ENCODE measurements at places on chromosomes 12 and 14. TPM values are rescaled to one million over a fixed set of nuclear protein-coding genes. Genes with fewer than 3 reads are reported as not detected.
A peak's percentile ranks its signal among the peaks of the same experiment; 100 is the strongest.

- no peak for DNase-seq
Observed at GRCh38 chr14:94005324-94006073, 8.4 kb downstream of the CCDC197 start.

- no peak for DNase-seq
Observed at GRCh38 chr12:52227606-52228166, 5.4 kb upstream of the KRT7 start.

Gene SYNE3
- total RNA-seq = 6.0 TPM

- DNase-seq = peak; percentile 43
Observed at GRCh38 chr14:59507063-59507751, 22.9 kb downstream of the JKAMP start.

Gene PRKD1
- total RNA-seq = 4.3 TPM

Gene MYBPC1
- total RNA-seq = not detected

Gene KRT71
- not detected for total RNA-seq

Gene NEDD1
- total RNA-seq = 47.1 TPM

- DNase-seq = peak; percentile 71
Observed at GRCh38 chr12:40107803-40108620, 2.1 kb upstream of the SLC2A13 start.

Data from RPMI7951 (cell line).